Activated naive CD4-positive, alpha-beta T cell treated with anti-CD3 and anti-CD28 coated beads, Interleukin-2, amount 50 U/mL, for 72 hours (primary cell): ENCODE measurements at places on chromosomes 1 and 21. TPM values are rescaled to one million over a fixed set of nuclear protein-coding genes. Genes with fewer than 3 reads are reported as not detected.

Gene SLC16A4
- total RNA-seq: 0.87 TPM

Gene SLFNL1
- 0.11 TPM for total RNA-seq

DNA sequence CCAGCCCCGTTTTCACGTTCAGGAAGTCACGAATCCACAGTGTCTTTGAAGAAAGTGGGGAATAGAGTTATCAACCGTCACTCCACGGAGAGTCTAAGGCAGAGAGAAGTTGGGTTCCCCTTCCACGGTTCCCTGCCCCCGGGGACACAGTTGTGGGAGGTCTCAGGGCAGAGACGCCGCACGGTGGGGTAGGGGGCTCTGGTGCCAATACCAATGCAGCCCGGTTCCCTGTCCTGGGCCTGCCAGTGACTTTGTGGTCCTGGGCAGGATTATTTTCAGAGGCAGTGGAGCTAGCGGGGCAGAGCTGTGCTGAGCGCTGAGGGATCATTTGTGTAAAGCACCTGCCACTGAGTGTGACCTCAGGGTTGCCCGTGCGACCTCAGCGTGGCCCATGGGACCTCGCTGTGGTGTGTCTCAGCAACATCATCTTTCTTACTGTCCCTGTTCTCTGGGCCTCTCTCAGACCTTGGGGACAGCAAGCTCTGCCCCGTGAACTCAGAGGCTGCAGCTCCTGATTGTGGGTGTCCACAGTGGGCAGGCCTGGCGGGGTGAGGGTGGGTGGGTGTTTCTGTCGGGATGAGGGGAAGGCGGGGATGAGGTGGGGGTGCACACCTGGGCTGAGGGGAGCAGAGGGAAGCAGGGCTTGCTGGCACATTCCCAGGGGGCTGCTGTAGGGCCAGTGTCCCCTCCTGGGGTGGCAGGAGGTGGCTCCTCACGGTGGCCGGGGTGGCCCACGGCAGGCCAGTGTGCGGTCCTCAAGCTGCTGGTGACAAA, 65.2 kb downstream of the AGPAT3 start:
- DNase-seq: no peak

Gene MR1
- total RNA-seq: 13.5 TPM

Gene TPM3
- total RNA-seq: 610 TPM

Gene MTX1
- 46.6 TPM for total RNA-seq

DNA sequence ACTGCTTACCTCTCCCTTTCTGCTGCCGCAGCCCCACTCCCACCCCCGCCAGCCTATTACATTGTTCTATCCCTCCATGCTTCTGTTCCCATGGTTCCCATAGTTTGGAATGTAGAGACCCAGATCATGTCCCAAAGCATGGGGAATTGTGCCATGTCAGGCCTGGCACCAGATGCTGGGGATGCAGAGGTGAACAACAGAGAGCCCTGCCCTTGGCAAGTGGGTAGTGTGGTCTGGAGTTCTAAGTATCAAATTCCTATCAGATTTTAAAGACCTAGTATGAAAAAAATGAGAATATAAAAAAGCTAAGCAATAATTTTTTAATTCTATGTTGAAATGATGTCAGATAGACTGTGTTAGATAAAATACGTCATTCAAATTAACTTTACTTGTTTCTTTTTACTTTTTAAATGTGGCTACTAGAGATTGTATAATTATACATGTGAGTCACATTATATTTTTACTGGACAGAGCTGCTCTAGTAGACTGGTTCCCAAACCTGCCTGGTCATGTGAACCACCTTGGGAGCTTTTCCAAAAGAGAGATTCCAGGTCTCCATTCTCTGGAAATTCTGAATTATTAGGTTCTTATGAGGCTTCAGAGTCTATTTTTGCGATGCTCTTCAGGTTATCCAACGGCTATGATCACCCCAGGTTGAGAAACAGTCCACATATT, 113.0 kb upstream of the DAB1 start:
- no peak for DNase-seq

DNA sequence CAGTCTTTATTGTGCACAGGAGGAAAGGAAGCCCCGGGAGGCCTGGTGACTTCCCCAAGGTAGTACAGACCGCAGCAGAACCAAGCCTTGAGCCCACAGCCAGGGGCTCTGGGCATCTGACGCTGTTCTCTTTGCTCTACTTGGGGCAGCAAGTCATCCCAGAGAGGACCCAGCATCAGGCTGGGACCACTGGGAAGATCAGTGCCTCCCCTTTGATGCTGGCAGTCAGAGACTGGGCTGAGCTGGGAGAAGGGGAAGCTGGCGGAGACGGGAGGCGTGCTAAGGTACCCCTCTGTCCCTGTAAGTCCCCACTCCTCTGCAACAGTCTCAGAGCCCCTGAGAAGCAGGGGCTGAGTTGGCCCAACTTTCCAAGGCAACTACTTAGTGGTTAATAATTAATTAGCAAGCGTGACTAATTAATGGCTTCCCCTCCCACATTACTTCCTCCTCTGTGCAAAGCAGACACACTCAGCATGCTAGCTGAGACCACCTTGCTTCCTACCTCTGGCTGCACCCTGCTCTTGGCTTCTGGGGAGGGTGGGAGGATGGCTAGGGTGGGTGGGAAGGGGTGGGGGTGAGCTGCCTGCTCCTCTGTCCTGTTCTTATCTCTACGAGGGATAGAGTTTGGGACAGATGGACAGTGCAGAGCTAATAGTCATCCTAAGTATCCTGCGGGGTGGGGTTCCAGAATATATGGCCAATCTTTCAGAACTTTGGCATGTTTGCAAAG, 1.3 kb downstream of the INAVA start:
- DNase-seq: no peak

DNA sequence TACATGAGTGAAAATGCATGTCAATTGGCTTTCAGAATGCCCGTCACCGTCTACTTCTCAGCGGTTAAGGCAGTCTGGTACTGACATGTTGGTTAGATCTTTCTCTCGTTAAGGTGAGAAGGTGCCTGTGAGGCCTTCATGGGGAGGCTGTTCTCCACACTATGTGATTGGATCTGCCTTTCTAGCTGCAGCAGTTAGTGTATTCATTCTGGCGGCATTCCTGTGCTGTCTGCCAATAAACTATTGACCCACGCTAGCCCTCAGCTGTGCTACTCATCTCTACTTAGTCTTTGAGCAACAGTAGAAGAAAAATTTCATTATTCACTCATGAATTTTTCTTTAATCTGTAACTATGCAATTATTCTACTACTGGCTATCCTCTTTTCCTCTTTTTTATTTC, 32.0 kb downstream of the CCSAP start:
- no peak for DNase-seq

DNA sequence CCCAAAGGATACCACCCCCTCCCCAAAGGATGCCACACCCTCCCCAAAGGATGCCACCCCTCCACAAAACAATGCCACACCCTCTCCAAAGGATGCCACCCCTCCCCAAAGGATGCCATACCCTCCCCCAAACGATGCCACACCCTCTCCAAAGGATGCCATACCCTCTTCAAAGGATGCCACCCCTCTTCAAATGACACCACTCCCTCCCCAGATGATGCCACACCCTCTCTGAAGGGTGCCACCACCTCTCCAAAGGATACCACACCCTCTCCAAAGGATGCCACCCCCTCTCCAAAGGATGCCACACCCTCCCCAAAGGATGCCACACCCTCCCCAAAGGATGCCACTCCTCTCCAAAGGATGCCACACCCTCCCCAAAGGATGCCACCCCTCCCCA, 21.6 kb upstream of the TRIM17 start:
- DNase-seq: no peak

Gene SMPDL3B
- 0.43 TPM for total RNA-seq

DNA sequence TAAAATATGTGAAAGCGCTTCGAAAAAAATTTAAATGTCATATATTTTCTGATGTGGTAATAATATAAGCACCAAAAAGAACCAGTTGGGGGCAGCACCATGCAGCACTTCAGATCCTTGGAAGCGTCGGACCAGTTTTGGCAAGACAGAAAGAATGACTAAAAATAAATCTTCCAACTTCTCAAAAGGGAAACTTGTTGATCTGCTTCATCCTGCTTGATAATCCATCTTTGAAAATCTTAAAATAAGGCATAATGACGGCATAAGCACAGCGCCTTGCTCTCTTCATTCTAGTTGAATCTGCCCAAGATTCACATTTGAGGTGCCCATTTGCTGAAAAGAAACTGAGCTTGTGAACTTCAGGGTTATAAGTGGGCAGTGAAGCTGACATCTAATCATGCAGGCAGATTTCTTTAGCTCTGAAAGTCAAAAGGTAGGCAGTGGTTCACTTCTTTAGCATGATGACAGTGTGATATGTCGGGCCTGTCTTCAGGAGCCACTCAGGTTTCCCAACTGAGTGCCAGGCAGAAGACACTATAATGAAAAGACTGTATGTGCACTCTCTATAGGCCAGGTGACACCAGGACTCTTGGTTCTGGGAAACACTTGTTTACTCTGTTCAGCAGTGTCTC, 19.8 kb upstream of the MUTYH start:
- peak; percentile 57 for DNase-seq

GRCh38 chr1:216682752-216683151, 40.5 kb downstream of the ESRRG start:
- DNase-seq: no peak

Gene HNRNPCL4
- total RNA-seq: not detected

DNA sequence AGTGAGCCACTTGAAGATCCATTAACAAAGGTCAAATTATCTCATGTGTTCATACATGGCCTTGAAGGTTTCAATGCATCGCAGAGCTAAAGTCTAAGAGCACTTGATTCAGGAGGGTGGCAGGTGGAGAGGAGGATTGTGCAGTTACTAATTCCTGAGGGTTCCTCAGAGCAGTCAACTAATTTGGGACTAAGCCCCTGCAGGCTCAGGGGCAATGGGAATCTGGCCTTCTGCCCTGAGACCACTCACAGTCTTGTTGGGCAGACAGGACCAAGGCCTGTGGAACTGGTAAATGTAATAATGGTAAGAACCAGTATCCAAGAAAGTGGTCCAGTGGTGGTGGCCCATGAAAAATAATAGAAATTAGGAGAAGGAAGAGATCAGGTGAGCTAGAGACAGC, 127.4 kb upstream of the HMGB4 start:
- no peak for DNase-seq

GRCh38 chr1:28208818-28209441, 23.9 kb downstream of the DNAJC8 start:
- no peak for DNase-seq

DNA sequence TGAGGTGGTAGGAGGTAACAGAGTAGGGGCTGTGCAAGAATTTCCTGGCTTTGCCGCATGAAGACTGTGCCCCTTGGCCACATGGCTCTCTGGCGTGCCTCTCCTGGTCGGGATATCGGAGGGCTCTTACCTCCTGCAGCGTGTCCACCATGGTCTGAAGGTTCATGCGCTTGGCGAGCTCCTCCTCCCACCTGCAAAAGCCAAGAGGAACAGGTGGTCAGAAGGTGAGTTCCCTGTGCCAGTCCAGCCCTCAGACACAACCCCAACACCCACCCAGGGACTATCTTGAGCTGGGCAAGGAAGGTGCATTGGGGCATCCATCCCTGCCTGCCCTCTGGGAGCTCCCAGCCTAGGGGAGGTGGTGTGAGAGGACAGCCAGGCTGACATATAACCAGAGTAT, 18.6 kb upstream of the ALDH4A1 start:
- no peak for DNase-seq

DNA sequence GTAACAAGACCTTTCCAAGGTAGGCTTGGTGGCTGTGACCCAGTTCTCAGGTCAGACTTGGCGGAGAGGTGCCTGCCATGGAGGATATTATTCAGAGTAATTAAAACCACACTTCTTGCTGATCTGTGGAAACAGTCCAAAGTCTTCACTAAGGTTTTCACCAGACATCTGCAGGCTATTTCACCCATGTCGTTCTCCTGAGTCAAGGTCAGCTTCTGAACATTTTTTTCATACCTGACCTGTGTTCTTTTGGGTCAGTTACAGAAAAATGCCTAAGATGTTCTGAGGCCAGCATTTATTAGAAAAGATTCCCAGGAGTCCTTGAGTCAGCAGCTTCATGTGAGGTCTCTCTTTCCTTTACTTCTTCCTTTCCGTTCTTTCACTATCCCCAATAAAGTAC, 54.9 kb downstream of the RGL1 start:
- DNase-seq: no peak

DNA sequence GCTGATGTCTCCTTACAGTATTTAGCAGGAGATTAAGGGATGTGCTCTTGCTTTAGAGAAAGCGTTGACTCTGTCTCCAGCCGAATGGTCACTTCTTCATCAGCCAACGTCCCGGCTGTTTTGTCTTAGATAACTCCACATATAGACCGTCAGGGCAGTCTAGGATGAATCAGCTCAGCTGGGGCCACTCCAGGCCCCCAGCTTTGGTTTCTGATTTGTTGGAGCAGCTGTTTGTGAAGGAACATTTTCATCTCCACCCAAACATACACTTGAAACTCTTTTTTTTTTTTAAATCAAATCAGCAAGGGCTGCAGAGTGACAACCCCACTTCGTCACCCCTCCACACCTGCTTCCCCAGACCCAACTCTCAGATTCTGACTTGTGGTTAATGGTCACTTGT, 206.1 kb upstream of the GALNT2 start:
- DNase-seq: no peak

Gene PERM1
- total RNA-seq: not detected

GRCh38 chr1:61338899-61339298, 256.5 kb downstream of the NFIA start:
- DNase-seq: no peak

DNA sequence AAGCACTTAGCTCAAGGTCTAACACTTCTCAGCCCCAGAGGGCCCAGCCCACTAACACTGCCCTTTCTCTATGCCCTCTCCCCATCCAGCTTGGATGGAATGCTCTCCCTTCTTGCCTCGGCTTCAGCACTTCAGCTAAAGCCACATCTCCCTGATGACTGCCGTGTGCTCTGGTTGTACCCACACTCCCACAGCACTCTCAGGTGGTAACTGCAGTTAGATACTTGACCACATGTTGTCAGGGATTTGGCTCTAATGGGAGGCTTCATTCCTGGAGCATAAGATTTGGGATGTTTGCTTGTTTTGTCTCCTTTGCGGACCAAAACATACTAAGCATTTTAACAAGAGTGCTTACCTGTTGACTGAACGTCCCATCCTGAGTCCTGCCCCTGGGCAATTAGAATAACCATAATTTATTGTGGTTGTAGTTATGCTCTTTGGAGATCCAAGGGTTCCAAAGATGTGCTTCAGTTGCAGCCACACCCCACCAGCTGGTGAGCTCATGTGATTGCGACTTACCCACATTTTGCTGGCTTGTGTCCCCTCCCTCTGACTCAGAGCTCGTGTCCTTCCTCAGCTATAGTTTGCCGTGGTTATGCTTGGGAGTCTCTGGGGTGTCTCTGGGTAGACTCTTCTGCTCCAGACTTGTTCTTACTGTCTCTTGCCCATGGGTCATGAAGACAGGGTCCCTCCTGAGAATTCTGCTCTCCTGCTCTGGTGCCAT, 7.7 kb upstream of the SLC26A9 start:
- DNase-seq: no peak

- DNase-seq: no peak
Observed at GRCh38 chr21:31124010-31124409, 85.7 kb upstream of the KRTAP19-8 start.

Gene SOD1
- total RNA-seq: 270 TPM

Gene CFAP74
- not detected for total RNA-seq
